ENCODE measurements at places on chromosomes 2 and 18.

DNA sequence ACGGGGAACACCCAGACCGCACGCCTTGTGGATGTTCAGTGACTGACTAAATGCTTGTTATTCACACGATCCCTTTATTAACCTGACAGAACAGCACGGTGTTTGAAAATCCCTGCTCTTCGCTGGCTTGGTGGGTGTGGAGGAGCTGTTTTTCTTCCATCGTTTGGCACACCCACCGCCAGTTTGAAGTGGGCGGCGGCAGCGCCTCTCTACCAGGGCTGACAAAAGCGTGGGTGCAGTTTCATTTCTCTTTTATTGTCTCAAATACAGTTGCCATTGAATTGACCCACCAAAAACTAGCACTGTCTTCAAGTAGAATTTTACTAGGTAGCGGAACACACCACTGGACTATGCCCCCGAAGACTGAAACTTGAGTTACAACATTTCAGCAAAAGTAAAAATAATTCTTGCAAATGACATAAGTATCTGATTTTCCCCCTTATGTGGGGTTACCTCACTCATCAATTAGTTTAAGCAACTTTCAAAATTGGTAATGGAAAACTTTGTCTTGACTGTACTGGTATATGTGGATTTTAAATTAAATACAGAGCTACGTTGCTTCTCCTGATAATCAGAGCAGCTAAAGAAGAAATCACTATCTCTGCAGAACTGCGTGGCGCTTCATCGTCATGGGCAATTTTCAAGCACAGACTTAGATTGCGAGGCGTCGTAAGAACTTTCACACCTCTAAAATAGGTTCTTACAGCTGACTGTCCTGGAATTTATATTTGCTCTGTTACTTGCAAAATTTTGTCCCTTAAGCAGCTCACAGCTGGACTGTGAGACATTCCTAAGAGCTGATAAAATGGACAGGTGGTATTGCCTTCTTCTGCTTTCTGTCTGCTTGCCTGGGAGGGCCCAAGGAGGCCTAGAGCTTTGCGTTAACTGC lies 60.9 kb downstream of the LDLRAD4 start:
- no peak for DNase-seq

DNA sequence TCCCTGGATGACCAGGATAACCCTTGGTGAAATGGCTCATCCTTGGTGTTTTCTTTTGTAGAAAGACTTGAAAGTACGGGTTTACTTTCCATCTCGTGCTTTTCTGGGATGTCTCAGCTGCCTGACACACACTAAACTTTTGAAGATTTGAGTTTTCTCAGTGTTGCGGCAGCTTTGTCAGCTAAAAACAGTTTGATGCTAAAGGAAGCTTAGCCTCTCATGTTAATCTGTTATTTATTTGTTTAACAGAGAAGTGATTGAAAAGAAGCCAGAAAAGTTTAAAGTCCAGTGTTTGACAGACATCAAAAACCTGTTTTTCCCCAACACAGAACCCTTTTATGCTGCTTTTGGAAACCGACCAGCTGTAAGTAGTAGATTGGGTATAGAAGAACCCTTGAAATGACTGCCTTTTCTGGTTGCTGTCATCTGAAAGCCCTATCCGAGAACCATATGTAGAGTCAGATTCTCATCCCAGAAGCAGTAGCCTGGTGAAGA lies 72.8 kb downstream of the LPIN1 start:
- no peak for DNase-seq

DNA sequence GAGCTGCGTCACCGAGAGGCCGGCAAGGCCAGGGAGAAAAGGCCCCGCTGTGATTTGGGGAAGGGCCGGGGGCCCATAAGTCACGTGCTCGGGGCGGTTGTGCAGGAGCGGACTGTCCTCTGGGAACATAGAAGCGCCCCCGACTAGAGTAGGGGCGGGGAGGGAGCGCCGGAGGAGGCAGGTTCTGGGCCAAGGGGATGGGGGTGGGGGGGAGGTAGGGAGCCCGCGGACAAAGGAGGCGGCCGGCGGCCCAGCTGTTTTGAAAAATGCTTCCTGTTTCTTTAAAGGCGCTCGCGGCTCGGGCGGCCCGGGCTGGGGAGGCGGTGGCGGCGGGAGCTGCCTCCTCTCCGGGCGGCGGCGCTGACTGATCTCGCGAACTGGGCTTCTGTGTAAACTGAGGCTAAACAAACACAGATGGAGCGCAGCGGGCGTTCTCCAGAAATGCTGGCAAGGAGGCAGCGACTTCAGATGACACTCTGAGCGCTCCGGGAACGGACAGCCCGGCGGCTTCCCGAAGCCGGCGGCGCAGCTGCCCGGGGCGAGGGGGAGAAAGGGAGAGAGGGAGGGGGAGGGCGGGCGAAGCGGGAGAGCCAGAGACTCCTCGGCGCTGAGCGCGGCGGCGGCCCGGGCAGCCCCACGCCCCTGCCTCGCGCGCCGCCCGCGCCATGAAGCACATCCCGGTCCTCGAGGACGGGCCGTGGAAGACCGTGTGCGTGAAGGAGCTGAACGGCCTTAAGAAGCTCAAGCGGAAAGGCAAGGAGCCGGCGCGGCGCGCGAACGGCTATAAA lies at the start of gene ATOH8:
ATOH8 (plus strand) TSS at position 467 of the 788 bp plus-strand sequence; CDS start at position 666, 199 bp downstream.
- DNase-seq = no peak

GRCh38 chr2:59177748-59178147 lies 936.6 kb upstream of the FANCL start:
- no peak for DNase-seq

DNA sequence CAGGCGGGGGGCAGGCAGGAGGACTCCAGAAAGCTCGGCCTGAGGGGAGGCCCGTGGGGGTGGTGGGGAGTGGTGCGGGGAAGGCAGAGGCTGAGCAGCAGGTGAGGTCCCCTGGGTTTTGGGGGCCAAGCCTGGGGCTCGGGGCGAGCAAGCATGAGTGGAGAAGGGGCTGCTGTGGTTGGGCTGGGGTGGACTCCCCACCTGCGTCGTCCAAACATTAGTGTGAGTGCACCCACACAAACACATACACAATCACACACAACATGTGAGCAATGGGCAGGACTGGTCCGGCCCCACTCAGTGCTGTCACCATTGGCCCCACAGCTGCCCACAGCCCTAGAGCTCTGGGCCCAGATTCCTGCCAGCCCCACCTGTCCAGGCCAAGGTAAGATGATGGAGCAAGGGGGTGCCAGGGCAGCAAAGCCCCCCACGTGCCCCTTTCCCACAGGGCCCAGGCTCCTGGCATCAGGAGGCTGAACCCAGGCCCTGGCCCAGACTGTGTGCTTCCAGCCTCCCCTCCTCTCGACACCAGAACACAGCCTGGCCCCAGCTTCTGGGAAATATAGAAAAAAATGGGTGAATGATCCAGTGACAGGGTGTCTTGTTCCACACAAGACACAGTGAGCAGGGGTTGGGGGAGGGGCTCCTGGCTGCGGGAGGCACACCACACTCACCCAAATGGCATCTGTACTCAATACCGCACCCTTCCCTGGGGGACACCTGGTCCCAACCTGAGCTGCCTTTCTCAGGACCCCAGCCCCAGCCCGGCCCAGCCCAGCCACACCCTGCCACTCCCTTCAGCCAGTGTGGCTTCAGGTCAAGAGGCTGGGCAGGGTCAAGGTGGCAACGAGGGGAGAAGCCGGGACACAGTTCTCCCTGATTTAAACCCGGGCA lies 463 bp upstream of the ALPP start:
- no peak for DNase-seq

GRCh38 chr2:236748385-236748784 lies 178.8 kb downstream of the ACKR3 start:
- DNase-seq = no peak

- no peak for DNase-seq
Measured at GRCh38 chr18:9048236-9048635, 54.3 kb upstream of the NDUFV2 start.

Data from activated naive CD4-positive, alpha-beta T cell (primary cell).